Mesendoderm (in vitro differentiated cells): ENCODE measurements at places on chromosomes 3 and 15.
A peak's percentile ranks its signal among the peaks of the same experiment; 100 is the strongest.

GRCh38 chr3:182382112-182382857 lies 411.0 kb upstream of the ATP11B start:
- DNase-seq: no peak

DNA sequence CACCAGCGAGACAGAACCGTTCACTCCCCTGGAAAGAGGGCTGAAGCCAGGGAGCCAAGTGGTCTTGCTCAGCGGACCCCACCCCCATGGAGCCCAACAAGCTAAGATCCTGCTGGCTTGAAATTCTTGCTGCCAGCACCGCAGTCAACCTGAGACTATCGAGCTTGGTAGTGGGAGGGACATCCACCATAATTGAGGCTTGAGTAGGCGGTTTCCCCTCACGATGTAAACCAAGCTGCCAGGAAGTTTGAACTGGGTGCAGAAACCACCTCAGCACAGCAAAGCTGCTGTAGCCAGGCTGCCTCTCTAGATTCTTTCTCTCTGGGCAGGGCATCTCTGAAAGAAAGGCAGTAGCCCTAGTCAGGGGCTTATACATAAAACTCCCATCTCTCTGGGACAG lies 151.0 kb downstream of the MBNL1 start:
- DNase-seq: no peak

- peak; percentile 46 for DNase-seq
These were observed 146.6 kb downstream of the SERPINI1 start for GRCh38 chr3:167882057-167882667.

DNA sequence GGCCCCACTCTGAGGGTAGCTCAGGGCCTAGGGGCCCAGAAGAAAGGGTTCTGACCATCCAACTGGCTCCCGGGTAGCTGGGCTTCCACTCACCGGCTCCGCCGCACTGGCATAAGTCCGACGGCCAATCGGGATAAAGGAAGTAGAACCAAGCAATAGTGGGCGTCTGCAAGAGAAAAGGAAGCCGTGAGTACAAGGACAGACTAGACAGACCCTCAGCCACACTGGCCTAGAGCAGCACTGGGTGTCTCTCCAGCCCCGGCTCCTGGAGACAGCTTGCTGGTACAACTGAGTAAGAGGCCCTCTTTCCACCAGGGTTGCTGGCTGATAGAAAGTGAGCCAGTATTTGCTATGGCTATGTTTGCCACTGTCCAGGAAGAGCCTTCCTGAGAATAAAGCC lies 22.4 kb downstream of the BDH1 start:
- no peak for DNase-seq

DNA sequence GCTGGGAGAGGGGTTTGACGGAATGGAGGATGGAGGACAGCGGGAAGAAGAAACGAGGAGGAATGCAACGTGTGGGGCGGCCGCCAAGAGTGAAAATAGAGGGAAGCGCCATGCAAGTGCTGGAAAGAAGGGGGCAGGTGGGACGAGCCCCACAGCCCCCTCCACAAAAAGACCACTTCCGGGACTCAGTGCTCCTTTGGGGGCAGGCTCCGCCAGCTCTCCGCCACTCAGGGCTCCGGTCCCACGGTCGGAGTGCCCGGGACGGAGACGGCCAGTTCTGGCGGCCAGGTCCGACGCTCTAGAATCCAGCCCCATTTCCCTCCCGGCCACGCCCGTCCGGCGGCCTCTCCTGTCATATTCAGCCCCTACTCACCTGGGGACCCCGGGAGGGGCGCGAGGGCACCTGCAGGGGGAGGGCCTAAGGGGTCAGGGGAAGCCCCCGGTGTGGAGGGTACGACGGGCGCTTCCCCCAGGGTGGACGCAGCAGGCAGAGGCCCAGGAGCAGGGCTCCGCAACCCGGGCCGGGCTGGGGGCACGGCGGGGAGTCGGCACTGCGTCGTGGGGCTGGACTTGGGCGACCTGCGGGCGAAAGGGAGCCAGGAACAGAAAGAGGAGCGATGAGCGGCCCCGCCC lies 25.5 kb upstream of the CSPG4 start:
- no peak for DNase-seq

DNA sequence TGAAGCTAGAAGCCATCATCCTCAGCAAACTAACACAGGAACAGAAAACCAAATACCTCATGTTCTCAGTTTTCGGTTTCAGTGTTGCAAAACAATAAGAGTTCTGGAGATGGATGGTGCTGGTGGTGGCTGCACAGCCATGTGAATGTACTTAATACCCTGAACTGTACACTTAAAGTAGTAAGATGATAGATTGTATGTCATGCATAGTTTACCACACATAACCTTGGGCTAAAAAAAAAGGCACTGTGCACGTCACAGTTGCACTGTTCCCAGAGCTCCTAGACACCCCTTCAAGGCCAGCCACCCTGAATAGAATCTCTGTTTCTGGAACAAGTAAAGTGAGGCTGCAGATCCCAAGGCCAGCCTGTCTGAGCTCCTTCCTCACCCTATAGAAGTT lies 243.3 kb upstream of the IGF1R start:
- DNase-seq: no peak
